ENCODE measurements at places on chromosomes 7 and 10.

DNA sequence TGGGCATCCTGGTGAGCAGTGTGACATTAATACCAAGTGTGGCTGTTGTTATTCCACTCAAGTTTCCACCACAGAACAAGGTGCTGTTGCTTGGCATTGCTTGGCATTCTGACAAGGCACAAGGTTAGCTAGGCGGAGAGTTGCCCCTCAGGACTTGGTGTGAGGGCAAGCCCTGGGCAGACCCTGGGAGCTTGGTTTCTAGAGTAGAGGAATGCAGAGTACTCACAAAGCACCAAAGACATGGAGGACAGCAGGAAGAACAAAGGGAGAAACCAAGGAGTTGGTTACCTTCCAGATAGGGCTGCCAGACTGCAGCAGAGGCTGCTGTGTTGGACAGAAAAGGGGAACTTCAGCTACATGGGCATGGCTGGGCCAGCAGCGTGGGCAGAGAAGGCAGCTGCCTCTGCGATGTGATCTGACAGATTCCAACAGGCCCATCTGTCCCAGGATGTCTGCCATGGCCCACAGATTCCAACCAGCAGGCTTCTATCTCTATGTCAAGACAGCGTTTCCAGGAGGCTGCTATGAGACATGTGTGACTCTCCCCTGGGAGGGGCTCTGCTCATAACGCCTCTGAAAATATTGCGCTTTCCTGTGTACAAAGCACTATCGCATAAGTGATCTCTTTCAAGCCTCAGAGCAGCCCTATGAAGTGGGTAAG lies 1.8 kb downstream of the GOLGA7B start:
- peak; percentile 56 for DNase-seq

- peak; percentile 43 for DNase-seq
These were observed 452 bp upstream of the TMEM140 start for GRCh38 chr7:135147341-135147898.

- DNase-seq, result no peak
These were observed 432.9 kb downstream of the DNAJB6 start for GRCh38 chr7:157769526-157770215.

GRCh38 chr7:131554880-131555516 lies 1.4 kb downstream of the PODXL start:
- DNase-seq, result no peak

DNA sequence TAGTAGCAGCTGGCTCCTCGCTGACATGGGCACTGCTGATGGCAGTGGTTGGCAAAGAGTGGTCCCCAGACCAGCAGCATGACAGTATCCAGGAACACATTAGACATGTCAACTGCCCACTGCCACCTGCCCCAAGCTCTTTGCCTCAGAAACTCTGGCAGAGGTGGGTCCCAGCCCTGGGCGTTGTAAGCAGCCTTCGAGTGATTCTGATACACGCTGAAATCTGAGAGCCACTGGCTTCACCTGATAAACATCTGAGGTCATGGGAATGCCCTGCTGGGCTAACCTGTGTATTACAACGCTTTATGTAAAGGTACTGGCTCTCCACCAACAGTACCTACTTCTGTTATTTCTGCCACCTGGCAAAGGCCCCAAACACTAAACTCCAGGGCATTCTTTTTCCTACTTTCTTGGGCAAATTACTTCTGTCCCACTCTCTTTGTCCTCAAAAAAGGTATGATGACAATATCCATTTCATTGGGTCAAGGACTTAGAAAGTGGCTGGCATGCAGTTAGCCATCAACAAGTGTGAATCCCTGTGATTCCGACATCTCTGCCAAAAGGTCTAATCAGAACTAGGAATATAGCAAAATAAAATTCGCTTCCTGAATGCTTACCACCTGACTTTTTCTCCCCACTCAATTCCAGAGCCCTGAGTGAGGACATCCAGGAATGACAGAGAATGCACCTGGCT lies 9.2 kb downstream of the SGMS1 start:
- peak; percentile 32 for DNase-seq

DNA sequence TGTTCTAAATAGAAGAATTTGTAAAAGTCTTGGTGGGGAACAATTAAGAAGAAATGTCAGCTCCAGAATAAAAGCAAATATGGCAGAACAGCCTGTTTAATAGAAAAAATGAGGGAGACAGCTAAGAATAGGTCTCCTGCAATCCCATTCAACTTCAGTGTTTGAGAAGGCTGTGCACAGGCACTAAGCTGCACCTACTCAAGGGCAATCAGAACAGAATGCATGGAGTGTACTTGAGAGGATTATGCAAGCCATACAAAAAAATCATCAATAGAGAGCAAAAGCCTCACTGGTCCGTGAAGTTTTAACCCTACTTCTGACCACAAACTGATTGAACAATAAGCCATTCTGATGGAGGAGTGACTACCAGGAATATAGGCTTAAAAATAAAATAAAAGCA lies 690.7 kb upstream of the PCDH15 start:
- DNase-seq, result no peak

DNA sequence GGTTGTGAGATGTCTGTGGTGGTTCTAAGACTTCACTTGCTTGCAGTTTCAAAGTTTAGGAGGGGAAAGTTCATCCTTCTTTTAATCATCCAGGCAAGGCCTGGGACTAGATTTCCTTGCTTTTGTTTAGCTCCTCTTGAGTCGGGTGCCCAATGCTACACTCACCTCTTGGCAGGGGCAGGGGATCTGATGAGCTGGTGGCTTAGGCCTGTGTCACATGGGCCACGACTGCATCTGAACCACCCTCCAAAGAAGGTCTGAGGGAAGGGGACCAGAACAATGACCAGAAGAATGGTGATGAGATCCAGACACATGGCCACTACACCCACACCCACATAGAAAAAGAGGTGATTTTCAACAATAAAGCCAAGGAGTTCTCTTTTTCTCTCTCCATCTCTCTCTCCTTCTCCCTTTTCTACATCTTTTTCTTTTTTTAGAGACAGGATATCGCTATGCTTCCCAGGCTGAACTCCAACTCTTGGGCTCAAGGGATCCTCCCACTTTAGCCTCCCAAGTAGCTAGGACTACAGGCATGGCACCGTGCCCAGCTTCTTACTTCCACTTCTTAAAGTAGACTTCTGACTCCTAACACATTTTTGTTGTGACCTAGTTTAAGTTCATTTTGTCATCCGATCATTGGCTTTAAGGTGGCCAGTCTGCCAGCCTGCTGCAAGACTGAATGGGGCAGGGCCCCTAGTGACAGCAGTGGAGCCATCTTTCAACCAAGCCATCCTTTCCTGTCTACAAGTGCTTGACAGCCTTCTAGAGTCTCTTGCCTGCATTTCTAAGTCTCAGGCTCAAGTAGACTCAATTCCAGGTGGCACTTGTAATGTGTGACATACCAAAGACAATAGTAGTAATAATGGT lies 350.9 kb downstream of the RNLS start:
- DNase-seq, result no peak

All from CD4-positive, alpha-beta T cell treated with Interleukin-2 at 100 ng/mL for 4 hours (primary cell).